ENCODE measurements at places on chromosomes 13 and 19. TPM values are rescaled to one million over a fixed set of nuclear protein-coding genes. Genes with fewer than 3 reads are reported as not detected.

The B3GNT3 gene
- total RNA-seq = 8.8 TPM

The ANKLE1 gene
- total RNA-seq = 1.4 TPM

The LYPD3 gene
- 0.29 TPM for total RNA-seq

The DCLK1 gene
- 3.1 TPM for total RNA-seq

The NMRK2 gene
- not detected for total RNA-seq

The CEACAM8 gene
- 0.67 TPM for total RNA-seq

The CEACAM20 gene
- not detected for total RNA-seq

The ZNF761 gene
- total RNA-seq = 9.3 TPM

The ZNF433 gene
- 4.3 TPM for total RNA-seq

The NTF4 gene
- 10.5 TPM for total RNA-seq

The NLRP7 gene
- total RNA-seq = 0.07 TPM

The SLC25A41 gene
- total RNA-seq = 0.49 TPM

- peaks cover 19% of the 10 kb centered on the region for H3K36me3 ChIP-seq
- H3K27ac ChIP-seq = no peak overlapping the region
- no peak overlapping the region for H3K4me3 ChIP-seq
- peaks cover 8% of the 10 kb centered on the region for H3K4me1 ChIP-seq
- no peak for DNase-seq
Measured at GRCh38 chr13:95156208-95156607, 145.0 kb downstream of the ABCC4 start.

GRCh38 chr13:71866335-71867130 is 471 bp downstream of the DACH1 start:
- peak overlapping the region; percentile 92 for H3K4me3 ChIP-seq
- no peaks in the 10 kb centered on the region for H3K36me3 ChIP-seq
- DNase-seq = peak; percentile 25
- H3K4me1 ChIP-seq = peaks cover 5% of the 10 kb centered on the region

DNA sequence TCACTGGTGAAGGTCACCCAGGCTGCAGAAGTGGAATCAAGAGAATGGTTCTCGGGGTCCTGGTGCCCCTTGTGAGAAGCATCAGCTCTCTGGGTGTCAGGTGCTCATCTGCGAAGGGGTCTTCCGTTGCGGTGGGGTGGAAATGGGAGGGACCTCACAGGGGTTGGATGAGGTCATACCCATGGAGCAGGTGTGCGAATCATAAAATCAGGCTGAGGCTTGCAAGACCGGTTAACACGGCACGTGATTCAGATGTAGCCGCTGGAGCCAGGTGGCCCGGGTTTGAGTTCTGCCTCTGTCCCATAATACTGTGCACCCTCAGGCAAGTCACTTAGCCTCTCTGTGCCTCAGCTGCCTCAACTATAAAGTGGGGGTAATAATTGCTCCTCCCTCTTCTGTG is 3.9 kb upstream of the KLK15 start:
- H3K27me3 ChIP-seq = peaks cover 7% of the 10 kb centered on the region
- no peaks in the 10 kb centered on the region for H3K36me3 ChIP-seq
- no peak overlapping the region for H3K4me3 ChIP-seq
- H3K4me1 ChIP-seq = peaks cover 16% of the 10 kb centered on the region
- no peak for DNase-seq

- no peak overlapping the region for H3K4me3 ChIP-seq
- H3K4me1 ChIP-seq = peaks cover 44% of the 10 kb centered on the region
- no peak overlapping the region for H3K27ac ChIP-seq
Measured at GRCh38 chr13:27135023-27135422, 36.6 kb downstream of the USP12 start.

- H3K27ac ChIP-seq = no peak overlapping the region
- DNase-seq = no peak
- H3K4me1 ChIP-seq = no peaks in the 10 kb centered on the region
- H3K36me3 ChIP-seq = no peaks in the 10 kb centered on the region
- no peaks in the 10 kb centered on the region for H3K27me3 ChIP-seq
Measured at GRCh38 chr13:18991060-18991459, 190.6 kb downstream of the TUBA3C start.

DNA sequence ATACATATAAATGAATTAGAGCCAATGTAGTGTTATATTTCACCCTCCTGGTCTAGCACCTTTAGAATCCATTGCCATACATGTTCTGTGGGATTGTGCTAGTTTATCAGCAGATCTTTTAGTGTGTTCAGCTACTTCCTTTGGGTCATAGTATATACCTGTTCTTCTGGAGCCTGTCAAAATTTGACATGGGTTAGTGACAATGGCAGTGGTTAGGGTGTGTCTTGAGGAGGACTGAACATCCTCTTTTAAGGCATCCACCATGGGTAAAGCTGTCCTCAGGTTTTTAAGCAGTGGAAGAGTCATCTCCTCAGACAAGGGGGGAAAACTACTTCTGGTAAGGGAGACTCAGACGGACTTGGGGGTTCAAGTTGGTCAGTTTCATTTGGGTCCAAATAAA is 29.4 kb downstream of the DNAJC3 start:
- H3K4me1 ChIP-seq = peaks cover 22% of the 10 kb centered on the region
- no peak overlapping the region for H3K4me3 ChIP-seq
- H3K36me3 ChIP-seq = no peaks in the 10 kb centered on the region
- no peak overlapping the region for H3K27ac ChIP-seq
- DNase-seq = no peak

GRCh38 chr13:81658598-81659370 is 1317.9 kb upstream of the SPRY2 start:
- no peak overlapping the region for H3K27ac ChIP-seq
- no peaks in the 10 kb centered on the region for H3K36me3 ChIP-seq
- no peaks in the 10 kb centered on the region for H3K27me3 ChIP-seq
- no peak overlapping the region for H3K4me3 ChIP-seq

- no peaks in the 10 kb centered on the region for H3K27me3 ChIP-seq
- H3K4me3 ChIP-seq = no peak overlapping the region
- H3K4me1 ChIP-seq = no peaks in the 10 kb centered on the region
- DNase-seq = peak; percentile 72
- peaks cover 6% of the 10 kb centered on the region for H3K36me3 ChIP-seq
Measured at GRCh38 chr19:23917856-23918255, 3.2 kb downstream of the ZNF726 start.

DNA sequence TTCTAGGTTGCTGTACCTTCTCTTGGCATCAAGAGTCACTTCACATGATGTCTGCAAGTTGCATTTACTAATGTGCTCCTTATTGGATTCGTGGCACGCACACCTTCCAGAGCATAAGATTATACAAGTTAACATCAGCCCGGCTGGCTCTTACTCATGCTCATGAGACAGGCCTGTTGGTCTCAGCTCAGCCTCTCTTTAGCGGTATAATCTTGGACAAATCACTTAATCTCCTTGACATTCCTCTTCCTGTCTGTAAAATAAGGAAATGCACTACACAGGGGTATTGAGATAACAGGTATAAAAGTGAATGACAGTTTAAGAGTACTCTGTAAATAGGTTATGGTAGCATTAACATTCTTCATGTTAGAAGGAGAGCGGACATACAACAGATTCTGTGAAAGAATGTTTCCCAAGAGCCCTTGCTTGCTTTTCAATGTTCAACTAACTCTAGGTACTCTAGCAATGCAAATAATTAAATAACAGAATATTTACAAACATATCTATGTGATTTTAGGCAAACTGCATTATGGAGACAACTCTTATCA is 181.1 kb downstream of the FGF14 start:
- no peaks in the 10 kb centered on the region for H3K36me3 ChIP-seq
- H3K27ac ChIP-seq = no peak overlapping the region
- no peak for DNase-seq

- H3K4me3 ChIP-seq = no peak overlapping the region
- H3K4me1 ChIP-seq = no peaks in the 10 kb centered on the region
- no peak for DNase-seq
- no peaks in the 10 kb centered on the region for H3K27me3 ChIP-seq
- peaks cover 9% of the 10 kb centered on the region for H3K36me3 ChIP-seq
- H3K27ac ChIP-seq = no peak overlapping the region
Measured at GRCh38 chr19:5205381-5205780, 135.2 kb downstream of the PTPRS start.

DNA sequence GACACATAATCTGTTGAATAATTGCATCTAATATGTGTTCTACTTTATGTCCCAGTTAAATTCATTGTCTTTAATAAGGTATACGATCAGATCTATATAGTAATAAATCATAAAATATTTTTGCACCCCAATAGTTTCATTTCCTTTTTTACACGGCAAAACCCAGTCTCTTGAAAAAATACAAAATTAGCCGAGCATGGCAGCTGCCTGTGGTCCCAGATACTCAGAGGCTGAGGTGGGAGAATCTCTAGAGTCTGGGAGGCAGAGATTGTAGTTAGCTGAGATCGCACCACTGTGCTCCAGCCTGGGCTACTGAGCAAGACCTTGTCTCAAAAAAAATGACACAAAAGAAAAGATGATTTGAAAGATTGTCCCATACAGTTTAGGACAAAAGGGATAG is 52.3 kb upstream of the PARP4 start:
- H3K4me3 ChIP-seq = no peak overlapping the region
- H3K36me3 ChIP-seq = no peaks in the 10 kb centered on the region
- no peak for DNase-seq
- H3K27ac ChIP-seq = no peak overlapping the region
- no peaks in the 10 kb centered on the region for H3K4me1 ChIP-seq

- peak overlapping the region; percentile 78 for H3K27ac ChIP-seq
- no peak for DNase-seq
- no peak overlapping the region for H3K4me3 ChIP-seq
- no peaks in the 10 kb centered on the region for H3K27me3 ChIP-seq
- H3K4me1 ChIP-seq = peaks cover 45% of the 10 kb centered on the region
Measured at GRCh38 chr19:38277549-38277948, 13.2 kb downstream of the SPINT2 start.

- DNase-seq = no peak
- H3K4me1 ChIP-seq = peaks cover 11% of the 10 kb centered on the region
- H3K27ac ChIP-seq = no peak overlapping the region
- H3K27me3 ChIP-seq = no peaks in the 10 kb centered on the region
- H3K36me3 ChIP-seq = peaks cover 10% of the 10 kb centered on the region
Measured at GRCh38 chr13:20799726-20800416, 26.1 kb upstream of the EEF1AKMT1 start.

DNA sequence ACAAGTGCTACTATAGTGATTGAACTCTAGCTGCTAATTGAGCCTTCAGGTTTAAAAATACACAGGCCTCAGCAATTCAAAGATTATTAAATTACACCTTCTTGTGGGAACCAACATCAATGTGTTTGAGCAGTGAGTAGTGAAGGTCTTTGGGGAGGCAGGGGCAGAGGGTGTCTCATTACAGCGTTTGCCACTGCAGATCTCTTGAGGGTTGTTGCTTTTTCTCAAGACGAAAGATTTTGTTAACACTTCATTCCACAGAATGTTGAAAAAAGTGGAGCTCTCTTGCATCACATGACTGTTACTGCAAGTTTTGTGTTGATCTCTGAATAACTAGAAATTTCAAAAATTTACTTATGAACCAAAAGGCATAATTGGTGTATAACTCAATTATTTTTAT is 253.6 kb downstream of the ATP8A2 start:
- H3K27me3 ChIP-seq = no peaks in the 10 kb centered on the region
- no peak for DNase-seq
- no peaks in the 10 kb centered on the region for H3K4me1 ChIP-seq
- no peak overlapping the region for H3K27ac ChIP-seq
- H3K36me3 ChIP-seq = no peaks in the 10 kb centered on the region
- no peak overlapping the region for H3K4me3 ChIP-seq

- no peak for DNase-seq
- no peaks in the 10 kb centered on the region for H3K27me3 ChIP-seq
- no peaks in the 10 kb centered on the region for H3K4me1 ChIP-seq
- H3K4me3 ChIP-seq = no peak overlapping the region
Measured at GRCh38 chr13:74103970-74104555, 30.1 kb downstream of the KLF12 start.

DNA sequence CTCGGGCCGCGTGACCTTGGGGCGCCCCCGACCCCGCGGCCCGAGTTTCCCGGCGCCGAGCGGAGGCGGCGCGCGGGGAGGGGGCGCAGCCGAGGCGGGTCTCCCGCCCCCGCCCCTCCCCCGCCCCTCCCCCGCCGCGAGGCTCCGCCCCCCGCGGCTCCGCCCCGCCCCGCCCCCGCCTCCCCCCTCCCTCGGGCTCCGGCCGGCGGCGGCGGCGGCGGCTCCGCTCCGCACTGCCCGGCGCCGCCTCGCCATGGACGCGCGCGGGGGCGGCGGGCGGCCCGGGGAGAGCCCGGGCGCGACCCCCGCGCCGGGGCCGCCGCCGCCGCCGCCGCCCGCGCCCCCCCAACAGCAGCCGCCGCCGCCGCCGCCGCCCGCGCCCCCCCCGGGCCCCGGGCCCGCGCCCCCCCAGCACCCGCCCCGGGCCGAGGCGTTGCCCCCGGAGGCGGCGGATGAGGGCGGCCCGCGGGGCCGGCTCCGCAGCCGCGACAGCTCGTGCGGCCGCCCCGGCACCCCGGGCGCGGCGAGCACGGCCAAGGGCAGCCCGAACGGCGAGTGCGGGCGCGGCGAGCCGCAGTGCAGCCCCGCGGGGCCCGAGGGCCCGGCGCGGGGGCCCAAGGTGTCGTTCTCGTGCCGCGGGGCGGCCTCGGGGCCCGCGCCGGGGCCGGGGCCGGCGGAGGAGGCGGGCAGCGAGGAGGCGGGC is at the start of gene HCN2:
TSS of gene HCN2 (plus strand) at position 189 of the 703 bp plus-strand sequence. CDS start at position 254, 65 bp downstream.
- H3K4me3 ChIP-seq = peak within 1 kb of the TSS; percentile 15
- H3K4me1 ChIP-seq = peaks cover 19% of the 10 kb centered on the region
- H3K27me3 ChIP-seq = peaks cover 3% of the 10 kb centered on the region
- DNase-seq = no peak
- no peak within 1 kb of the TSS for H3K27ac ChIP-seq

- H3K27me3 ChIP-seq = peaks cover 9% of the 10 kb centered on the region
- H3K27ac ChIP-seq = peak overlapping the region; percentile 50
- H3K36me3 ChIP-seq = no peaks in the 10 kb centered on the region
- peak overlapping the region; percentile 67 for H3K4me3 ChIP-seq
- H3K4me1 ChIP-seq = peaks cover 22% of the 10 kb centered on the region
Measured at GRCh38 chr19:39031368-39032062, 834 bp downstream of the FBXO27 start.

- H3K4me3 ChIP-seq = no peak overlapping the region
- DNase-seq = no peak
- no peak overlapping the region for H3K27ac ChIP-seq
- no peaks in the 10 kb centered on the region for H3K27me3 ChIP-seq
- H3K4me1 ChIP-seq = no peaks in the 10 kb centered on the region
Measured at GRCh38 chr19:51251468-51251820, 564 bp downstream of the SIGLECL1 start.

All from upper lobe of left lung (tissue), 6 donors.